ENCODE measurements at places on chromosomes 1 and 21. TPM values are rescaled to one million over a fixed set of nuclear protein-coding genes. Genes with fewer than 3 reads are reported as not detected.

Gene CNST
- 39.3 TPM for total RNA-seq

GRCh38 chr1:54124472-54124871 lies 28.3 kb downstream of the CDCP2 start:
- DNase-seq: no peak

Gene SPRR1A
- not detected for total RNA-seq

Gene NDUFV3
- 17.0 TPM for total RNA-seq

GRCh38 chr1:12552111-12552888 lies 65.7 kb downstream of the DHRS3 start:
- DNase-seq: no peak

Gene RGS8
- total RNA-seq: not detected

- no peak for DNase-seq
These were observed 55.2 kb downstream of the ST6GALNAC3 start for GRCh38 chr1:76129731-76130130.

GRCh38 chr1:235090406-235091069 lies 38.1 kb downstream of the TOMM20 start:
- DNase-seq: no peak

GRCh38 chr1:219651993-219652392 lies 39.1 kb upstream of the ZC3H11B start:
- DNase-seq: no peak

Gene S100A5
- 4.7 TPM for total RNA-seq

GRCh38 chr1:69258842-69259241 lies 308.9 kb upstream of the LRRC7 start:
- DNase-seq: no peak

DNA sequence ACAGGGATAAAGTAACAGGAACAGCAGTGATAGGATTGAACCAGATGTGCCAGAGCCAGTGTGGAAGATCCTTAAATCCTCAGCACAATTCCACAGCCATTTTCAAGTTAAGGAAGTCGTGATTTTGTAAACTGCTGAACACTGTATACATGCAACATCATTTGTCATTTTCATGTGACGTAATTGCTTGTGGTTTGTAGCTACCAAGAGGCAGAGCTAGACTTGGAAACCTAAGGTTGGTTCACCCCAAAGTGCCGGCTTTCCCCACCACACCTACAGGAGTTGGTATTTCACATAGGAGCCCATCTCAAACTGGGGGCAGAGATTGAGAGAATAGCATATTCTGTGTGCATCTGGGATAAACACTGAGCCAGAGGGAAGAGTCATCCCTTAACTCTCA lies 113.9 kb downstream of the CAPN8 start:
- no peak for DNase-seq

DNA sequence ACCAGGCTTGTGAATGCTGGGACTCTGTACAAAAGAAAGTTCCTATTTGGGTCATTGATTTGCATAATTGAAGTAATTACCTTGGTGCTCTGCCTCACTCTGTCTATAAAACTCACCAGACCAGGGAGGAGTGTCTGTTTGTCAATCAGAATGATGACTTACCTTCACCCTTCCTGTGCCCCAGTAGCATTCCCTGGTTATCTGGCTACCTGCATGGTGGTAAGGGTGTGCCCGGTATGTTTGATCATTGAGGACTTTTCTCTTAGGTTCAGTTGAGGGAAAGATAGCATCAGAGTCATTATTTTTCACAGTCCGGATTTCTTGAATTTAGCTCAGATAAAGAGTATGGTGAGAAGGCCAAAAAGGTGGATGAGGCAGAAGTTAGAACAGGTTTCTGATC lies 190.0 kb downstream of the BRINP2 start:
- DNase-seq: no peak

Gene MARK1
- not detected for total RNA-seq

Gene CEPT1
- total RNA-seq: 31.0 TPM

DNA sequence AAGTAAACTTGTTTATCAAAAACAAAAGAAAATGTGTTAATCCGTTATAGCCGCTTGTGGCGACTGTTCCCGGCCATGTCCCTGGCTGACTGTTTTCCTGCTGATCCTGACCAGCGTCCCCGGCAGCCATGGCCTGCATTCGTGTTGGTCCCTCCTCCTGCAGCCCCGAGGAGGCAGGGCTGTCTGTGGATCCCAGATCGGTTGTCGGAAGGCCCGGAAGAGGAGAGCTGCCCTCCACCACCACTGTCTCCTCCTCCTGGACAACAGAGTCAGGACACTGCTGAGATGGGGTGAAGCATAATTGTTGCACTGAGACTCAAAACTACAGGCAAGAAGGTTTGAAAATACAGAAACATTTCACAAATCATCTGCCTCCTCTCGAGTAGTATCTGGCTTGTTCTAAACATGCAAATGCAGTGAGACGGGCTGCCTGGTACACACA lies 3.6 kb upstream of the MXRA8 start:
- DNase-seq: no peak

Gene SPRR2A
- total RNA-seq: not detected

GRCh38 chr1:154423304-154423987 lies 18.3 kb downstream of the IL6R start:
- no peak for DNase-seq

Gene DIP2A
- total RNA-seq: 52.9 TPM

DNA sequence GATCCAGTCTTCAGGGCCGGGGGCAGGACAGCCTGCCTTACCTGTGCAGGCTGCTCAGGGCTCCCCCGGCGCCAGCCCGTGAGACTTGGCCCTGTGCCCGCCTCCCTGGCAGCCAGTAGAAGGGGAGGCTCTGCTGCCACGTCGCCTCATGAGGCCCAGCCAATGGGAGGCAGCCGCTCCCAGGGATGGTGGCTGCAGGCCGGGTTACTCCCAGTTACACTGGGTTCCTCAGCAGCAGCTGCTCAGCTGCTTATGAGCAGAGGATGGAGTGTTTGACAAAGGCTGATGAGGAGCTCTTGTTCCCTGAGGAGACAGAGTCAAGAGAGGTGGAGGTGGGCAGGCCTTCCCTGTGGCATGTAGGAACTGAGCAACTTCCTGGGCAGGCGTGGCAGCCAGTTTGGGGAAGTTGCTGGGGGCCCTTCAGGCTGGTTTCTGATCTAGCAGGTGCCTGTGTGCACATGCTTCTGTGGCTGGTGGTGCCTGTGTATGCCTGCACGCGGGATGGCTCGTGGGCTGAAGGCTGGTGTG lies 5.5 kb downstream of the MFSD2A start:
- DNase-seq: peak; percentile 22
